ENCODE measurements at places on chromosomes 6 and 20. TPM values are rescaled to one million over a fixed set of nuclear protein-coding genes. Genes with fewer than 3 reads are reported as not detected.

Gene BPI
- total RNA-seq = not detected

Gene HUS1B
- total RNA-seq = 0.22 TPM

Gene NCR2
- not detected for total RNA-seq

Gene CCDC170
- 0.06 TPM for total RNA-seq

Gene DCDC2
- 142 TPM for total RNA-seq

Gene TGM2
- 137 TPM for total RNA-seq

DNA sequence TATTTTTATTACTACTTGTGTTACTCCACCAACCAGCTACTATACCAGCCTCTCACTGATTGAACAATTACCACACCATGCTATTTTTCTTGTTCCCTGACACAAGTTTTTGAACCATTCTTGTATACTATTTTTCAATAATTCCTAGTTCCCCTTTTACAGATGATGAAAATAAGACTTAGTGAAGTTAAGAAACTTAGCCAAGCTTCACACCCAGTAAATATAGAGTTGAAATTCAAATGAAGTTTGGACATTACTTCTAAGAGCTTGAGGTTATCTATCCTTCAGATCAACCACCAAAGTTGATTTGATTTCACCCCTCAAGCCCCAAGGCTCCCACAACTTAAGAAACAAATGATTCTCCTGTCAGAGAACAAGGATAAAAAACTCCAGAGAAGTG lies 13.1 kb upstream of the BCAS1 start:
- DNase-seq = no peak

DNA sequence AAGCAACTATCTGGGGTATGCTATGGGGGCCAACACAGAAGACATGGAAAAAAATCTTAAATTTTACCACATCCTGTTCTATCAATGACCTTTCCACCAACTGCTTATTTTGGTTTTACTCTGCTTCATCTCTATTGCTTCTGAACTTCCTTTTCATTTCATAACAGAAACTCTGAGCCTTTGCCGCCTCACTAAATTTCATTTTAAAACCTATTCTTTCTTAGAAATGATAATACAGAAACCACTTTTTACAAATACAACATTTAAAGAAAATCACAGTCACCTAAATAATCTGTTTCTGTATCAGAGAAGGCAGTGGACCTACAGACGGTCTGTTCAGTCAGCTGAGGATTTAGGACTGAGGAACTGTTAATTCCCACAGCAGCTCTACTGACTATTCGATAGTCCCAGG lies 117.5 kb downstream of the KCNQ5 start:
- no peak for DNase-seq

DNA sequence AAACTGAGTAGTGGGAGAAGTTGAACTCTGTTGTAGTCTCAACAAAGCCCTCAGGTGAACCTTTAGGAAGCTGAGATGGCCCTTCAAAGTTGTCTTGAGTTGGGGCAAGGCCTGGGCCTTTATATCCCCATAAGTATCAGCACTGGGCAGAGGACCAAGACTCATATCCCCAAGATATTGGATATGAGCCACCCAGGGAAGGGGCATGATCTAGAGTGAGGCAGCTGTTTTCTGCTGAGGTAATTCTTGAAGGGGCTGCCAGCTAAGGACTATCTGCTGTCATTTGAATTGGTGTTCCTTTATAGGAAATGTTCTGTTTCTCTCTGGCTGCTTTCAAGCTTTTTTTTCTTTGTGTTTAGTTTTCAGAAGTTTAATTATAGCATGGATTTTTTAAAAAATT lies 140.7 kb upstream of the FLRT3 start:
- no peak for DNase-seq

DNA sequence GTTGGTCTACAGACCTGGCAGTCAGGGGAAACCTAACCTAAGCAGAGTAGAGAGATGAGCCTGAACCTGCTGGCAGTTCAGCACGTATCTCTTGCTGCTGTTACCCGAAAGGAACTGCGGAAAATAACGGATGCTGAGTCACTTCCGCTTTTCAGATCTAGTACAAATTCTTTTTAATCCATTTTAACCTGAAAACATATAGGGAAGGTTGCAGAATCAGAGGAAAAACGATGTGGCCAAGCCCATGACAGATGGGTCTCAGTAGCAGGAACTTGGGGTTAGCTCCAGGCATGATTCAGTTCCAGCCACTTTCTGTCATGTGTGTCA lies 351.9 kb upstream of the PRND start:
- no peak for DNase-seq

GRCh38 chr6:20292905-20293304 lies 80.6 kb upstream of the MBOAT1 start:
- DNase-seq = no peak

GRCh38 chr6:133973109-133973971 lies 20.3 kb downstream of the TBPL1 start:
- DNase-seq = no peak

DNA sequence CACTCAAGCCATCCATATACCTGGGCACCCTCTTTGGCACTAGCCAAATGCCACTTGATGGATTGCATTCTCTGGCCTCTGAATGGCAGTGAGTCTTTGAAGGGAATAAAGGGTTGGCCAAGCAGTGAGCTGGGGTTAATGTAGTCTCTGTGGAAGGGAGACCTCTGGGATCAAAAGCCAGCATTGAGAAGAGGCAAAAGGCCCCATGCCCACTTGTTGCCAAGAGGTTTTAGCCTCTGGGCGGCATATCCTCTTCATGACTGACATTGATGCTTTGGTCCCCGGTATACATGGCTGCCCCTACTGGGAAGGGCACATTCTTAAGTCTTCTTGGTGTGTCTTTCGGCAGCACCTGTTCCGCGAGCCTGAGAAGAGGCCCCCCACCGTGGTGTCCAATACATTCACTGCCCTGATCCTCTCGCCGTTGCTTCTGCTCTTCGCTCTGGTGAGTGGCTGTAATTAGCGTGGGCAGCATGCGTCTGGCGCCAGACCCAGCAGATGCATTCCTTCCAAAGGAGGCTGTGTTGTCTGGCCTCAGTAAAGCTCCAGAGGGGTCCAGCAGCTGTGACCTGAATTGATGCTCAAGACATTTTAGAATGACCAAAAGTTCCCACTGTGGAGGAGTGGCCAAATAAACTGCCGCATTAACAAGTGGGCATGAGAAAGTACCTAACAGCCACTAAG lies 29.5 kb downstream of the GHRH start:
- no peak for DNase-seq

DNA sequence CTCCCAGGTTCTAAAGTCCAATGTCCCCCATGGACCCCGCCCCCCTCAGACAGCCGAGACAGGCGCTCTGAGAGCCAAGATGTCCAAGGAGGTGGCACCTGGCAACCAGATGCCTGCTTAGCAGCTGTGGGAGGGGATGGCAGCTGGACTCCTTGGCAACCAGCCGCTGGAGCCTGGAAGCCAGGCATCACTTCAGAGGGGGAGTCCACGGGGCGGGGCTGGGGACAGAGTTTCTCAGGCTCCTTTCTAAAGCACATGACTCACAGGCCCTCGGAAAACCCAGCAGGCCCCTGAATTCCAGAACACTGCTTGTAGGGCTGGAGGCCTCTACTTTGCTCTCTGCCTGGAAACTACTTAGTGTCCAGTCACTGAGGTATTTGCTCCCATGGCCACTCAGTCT lies 51.5 kb downstream of the PREX1 start:
- no peak for DNase-seq

- DNase-seq = no peak
These were observed 42.0 kb downstream of the TGM2 start for GRCh38 chr20:38123021-38123587.

GRCh38 chr6:52285177-52286068 lies 881 bp upstream of the MCM3 start:
- DNase-seq = no peak

DNA sequence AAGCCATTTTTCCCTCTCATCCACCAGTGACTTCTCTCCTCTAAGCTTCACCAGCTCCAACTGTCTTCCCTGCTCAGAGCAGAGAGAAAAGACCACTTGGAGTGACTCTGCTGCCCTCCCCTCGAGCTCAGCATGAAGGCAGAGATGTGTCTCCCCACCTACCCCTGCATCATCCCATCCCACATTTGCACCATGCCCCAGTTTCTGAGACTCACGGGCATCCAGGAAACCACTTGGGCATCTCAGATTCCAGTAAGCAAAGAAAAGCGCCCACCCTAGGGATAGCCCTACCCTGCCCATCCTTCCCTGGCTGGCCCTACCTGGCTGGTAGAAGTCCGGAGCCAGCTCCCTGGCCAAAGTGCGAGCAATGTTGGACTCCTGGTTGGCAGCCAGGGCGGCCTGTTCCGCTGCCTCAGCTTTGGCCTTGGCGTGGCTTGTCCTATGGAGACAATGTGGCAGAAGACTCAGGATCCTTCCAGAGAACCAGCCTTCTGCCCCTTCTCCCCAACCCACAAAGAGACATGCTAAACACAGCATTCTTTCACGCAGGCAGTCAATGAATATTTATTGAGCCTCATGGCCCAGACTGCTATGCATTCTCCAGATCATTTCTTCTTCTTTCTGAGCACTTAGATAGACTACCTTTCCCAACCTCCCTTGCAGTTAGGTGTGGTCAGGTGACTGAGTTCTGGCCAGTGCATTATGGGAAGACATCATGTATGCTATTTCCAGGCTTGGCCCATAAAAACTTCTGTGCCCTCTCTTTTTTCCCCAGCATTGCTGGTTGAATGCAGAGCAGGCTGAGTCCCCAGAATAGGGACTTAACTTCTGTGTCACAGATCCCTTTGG lies 68.6 kb downstream of the JPH2 start:
- no peak for DNase-seq

GRCh38 chr6:104526376-104526775 lies 333.3 kb downstream of the HACE1 start:
- no peak for DNase-seq

DNA sequence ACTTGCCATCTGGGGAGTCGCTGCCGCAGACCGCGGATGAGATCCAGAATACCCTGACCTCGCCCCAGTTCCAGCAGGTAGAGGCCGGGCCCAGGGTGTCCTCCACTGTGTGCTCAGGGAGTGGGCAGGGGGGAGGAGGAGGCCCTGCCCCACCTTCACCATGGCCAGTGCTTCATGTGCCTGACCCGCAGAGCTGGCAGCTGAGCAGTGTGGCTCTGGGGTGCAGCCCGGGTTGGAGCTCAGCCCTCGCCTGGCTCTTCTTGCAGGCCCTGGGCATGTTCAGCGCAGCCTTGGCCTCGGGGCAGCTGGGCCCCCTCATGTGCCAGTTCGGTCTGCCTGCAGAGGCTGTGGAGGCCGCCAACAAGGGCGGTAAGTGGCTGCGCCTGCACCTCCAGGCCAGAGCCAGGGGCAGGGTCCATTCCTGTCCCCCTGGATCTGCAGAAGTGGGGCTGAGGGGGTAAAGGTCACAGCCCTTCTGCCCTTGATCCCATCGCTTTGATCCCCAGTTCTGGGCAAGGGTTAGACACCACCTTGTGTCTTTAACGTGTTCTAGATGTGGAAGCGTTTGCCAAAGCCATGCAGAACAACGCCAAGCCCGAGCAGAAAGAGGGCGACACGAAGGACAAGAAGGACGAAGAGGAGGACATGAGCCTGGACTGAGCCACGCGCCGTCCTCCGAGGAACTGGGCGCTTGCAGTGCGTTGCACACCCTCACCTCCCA lies 5.5 kb downstream of the ADRM1 start:
- no peak for DNase-seq

GRCh38 chr6:110656492-110656891 lies 158.8 kb downstream of the CDK19 start:
- DNase-seq = no peak

DNA sequence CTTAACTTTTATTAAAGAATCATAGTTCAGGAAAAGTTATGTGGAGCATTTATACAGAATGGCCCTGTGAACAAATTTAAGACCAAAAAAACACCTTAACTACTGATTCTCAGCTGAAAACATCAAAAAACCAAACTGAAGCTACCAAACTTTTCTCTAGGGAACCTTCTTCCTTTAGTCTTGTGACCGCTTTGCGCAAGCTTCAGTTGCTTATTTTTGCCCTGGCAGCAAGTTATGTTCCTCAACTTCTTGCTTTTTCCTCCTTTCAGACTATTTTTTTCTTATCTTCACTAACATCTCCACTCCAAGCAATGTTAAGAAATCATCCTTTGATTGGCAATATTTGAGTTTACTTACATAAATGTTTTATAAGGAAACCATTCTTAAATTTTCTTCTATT lies 100.1 kb downstream of the MYB start:
- DNase-seq = no peak

GRCh38 chr6:169638915-169639314 lies 62.9 kb downstream of the WDR27 start:
- no peak for DNase-seq
